ENCODE measurements at places on chromosomes 1 and 21. TPM values are rescaled to one million over a fixed set of nuclear protein-coding genes. Genes with fewer than 3 reads are reported as not detected.

CXADR gene
- 51.7 TPM for total RNA-seq

GRCh38 chr1:31977385-31978131 lies 36.1 kb upstream of the KHDRBS1 start:
- H3K27me3 ChIP-seq = no peaks in the 10 kb centered on the region
- no peak overlapping the region for H3K4me3 ChIP-seq
- no peak overlapping the region for H3K27ac ChIP-seq
- H3K36me3 ChIP-seq = no peaks in the 10 kb centered on the region

DNA sequence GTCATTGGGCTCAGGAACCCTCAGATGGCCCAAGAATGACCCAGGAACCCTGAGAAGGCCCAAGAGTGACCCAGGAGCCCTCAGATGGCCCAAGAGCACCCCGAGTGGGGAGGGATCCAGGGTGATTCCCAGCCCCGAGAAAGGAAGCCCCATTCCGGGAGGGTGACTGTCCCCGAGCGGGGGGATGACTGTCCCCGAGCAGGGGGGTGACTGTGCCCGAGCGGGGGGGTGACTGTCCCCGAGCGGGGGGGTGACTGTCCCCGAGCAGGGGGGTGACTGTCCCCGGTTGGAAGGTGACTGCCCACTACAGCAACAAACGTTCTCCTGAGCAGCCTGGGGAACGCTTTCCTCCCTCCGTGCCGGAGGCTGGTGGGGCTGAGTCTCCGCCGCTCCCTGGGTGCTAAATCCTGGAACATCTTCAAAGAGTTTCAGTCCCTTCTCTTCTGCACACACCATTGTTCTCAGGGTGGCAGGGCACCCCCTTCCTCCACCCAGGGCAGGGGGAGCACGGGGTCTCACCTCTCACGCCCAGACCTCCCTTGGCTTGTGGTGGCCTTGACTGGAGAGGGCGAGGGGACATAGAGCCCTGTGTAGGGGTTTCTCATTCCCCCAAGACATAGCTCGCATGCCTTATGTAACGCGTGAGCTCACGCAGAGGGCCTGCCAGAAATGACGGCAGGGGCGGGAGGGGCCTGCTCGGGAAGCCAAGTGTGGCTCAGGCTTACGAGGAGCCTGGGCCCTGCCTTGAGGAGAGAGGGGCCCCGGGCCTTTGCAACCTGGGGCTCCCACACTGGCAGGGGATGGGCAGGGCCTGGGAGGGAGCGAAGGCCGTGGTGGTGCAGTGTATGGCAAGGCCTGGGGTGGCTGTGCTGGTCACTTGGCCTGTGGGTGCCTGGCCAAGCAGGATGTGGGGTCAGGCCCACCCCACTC lies 14.3 kb upstream of the SKI start:
- no peak overlapping the region for H3K27ac ChIP-seq
- DNase-seq = no peak
- no peaks in the 10 kb centered on the region for H3K27me3 ChIP-seq
- no peak overlapping the region for H3K4me3 ChIP-seq
- no peaks in the 10 kb centered on the region for H3K4me1 ChIP-seq

GRCh38 chr21:38151021-38151645 lies 105.7 kb upstream of the KCNJ15 start:
- no peaks in the 10 kb centered on the region for H3K4me1 ChIP-seq
- DNase-seq = no peak
- H3K27me3 ChIP-seq = peaks cover 85% of the 10 kb centered on the region
- H3K27ac ChIP-seq = no peak overlapping the region
- no peaks in the 10 kb centered on the region for H3K36me3 ChIP-seq

PDPN gene
- total RNA-seq = not detected
